ENCODE measurements at places on chromosomes 12 and 14.

DNA sequence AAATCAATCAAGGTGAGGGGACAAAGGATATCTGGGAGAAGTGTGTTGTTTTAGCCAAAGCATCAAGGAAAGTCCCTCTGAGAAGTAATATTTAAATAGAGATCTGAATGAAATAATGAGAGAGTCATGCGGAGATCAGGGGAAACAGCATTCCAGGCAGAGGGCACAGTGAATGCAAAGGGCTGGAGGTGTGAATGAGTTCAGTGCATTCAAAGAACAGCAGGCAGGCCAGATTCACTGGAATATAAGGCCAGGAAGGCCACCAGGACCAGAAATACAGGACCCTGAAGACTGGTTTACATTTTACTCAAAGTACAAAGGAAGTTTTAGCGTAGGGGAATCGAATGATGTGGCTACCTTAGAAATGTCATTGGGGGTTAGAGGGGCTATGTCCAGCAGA is 436.2 kb upstream of the TMEM132C start:
- DNase-seq: no peak

GRCh38 chr12:78739653-78740052 is 124.9 kb upstream of the SYT1 start:
- no peak for DNase-seq

- no peak for DNase-seq
Observed at GRCh38 chr14:36773558-36773957, 111.9 kb downstream of the PAX9 start.

DNA sequence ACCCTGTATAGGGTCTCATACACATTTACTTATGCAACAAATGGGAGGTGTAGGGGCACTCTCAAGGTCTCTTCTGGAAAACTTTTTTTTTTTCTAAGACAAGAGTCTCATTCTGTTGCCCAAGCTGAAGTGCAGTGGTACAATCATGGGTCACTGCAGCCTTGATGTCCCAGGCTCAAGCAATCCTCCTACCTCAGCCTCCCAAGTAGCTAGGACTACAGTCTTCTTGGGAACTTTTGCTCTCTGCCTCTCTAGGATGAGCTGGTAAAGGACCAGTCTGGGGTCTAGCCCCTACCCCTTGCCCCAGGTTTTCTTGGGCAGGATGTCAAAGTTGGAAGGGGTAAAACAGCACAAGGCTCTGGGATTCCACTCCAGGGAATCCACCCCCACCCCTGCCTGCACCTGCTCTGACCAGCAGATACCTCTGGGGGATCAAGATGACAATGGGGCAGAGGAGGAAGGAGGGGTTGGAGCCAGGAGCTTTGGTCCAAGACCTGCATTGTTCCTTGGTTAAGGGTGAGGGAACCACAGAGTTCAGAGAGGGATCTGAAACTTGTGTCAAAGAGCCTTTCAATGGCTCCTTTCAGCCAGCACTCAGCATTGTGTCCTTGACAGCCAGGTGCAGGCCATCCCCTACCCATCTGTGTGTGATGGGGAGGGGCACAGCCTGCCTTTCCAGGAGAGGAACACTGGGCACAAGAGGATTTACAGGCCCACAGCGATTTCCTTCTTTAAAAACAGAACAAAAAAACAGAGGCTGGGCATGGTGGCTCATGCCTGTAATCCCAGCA is 12.2 kb downstream of the CTDSP2 start:
- DNase-seq: no peak

DNA sequence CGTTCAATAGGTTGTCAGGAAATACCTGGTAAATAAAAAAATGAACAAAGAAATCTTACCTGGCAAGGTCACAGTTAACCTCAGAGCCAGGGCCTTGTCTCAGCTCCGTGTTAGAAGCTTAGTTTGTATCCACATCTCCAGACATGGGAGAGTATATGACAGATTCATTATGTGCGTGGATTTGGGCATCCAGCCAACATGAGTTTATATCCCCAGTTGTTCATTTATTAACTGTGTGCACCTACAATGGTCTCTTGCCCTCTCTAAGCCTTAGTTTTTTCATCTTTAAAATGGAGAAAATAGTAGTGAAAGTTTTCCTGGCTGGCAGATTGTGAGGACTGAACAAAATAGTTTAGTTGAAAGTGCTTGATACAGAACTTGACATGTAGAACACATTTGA is 437.8 kb downstream of the NPAS3 start:
- no peak for DNase-seq

DNA sequence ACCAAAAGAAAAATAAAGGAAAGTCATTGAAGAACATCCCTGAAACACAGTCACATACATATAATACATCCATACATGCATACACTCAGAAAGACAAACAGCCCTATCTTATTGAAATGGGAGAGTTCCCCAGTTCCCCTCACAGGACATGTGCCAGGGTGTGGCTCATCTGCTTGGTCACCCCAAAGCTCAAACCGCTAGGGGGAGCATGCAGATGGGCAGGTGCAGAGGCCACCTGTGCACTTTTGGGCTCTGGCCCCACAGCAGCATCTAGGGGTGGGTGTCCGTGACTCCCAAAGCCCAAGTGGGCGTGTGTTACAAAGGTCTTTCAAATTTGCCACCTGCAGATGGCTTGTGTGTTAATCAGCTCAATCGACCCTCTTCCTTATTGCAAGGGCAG is 75.2 kb downstream of the CMAS start:
- DNase-seq: no peak

DNA sequence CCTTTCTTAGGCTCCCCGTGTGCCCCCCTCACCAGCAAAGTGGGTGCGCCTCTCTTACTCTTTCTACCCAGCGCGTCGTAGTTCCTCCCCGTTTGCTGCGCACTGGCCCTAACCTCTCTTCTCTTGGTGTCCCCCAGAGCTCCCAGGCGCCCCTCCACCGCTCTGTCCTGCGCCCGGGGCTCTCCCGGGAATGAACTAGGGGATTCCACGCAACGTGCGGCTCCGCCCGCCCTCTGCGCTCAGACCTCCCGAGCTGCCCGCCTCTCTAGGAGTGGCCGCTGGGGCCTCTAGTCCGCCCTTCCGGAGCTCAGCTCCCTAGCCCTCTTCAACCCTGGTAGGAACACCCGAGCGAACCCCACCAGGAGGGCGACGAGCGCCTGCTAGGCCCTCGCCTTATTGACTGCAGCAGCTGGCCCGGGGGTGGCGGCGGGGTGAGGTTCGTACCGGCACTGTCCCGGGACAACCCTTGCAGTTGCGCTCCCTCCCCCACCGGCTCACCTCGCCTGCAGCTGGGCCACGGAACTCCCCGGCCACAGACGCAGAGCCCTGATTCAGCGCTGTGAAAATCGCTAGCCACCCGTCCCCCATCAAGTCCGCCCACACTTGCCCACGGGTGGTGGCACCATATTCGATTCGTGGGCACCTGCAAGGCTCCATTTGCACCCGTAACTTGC is 1.3 kb downstream of the TMEM233 start:
- DNase-seq: no peak

DNA sequence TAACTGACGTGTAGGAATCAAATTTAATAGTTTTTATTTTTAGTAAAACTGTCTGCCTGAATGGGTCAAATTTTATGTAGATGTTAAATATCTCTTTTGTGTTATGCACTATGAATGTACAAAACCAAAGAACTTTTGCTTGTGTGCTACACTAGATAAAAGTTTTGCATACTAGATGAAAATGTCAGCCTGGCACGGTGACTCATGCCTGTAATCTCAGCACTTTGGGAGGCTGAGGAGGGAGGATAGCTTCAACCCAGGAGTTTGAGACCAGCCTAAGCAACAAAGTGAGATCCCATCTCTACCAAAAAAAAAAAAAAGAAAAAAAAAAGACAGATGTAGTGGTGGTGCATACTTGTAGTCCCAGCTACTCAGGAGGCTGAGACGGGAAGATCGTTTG is 11.1 kb downstream of the AEBP2 start:
- DNase-seq: no peak

DNA sequence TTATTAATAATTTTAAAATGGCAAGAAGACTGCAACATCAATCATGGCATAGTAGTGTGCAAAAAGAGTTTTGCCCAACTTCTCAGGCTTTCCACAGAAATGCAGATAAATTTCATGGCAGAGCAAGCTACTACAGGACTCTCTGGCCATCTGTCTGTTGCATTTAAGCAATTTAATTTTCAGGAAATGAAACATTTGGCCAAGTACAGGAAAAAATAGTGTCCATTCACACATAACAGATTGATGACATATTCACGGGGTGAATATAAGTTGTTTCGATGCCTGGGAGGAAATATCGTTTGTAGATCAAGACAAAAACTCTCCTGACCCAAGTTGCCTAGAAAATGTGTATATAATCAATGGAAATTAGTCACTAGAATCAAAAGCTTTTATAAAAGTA is 324.0 kb downstream of the PRKD1 start:
- DNase-seq: no peak

- no peak for DNase-seq
Observed at GRCh38 chr14:59753512-59753911, 117.1 kb downstream of the RTN1 start.

DNA sequence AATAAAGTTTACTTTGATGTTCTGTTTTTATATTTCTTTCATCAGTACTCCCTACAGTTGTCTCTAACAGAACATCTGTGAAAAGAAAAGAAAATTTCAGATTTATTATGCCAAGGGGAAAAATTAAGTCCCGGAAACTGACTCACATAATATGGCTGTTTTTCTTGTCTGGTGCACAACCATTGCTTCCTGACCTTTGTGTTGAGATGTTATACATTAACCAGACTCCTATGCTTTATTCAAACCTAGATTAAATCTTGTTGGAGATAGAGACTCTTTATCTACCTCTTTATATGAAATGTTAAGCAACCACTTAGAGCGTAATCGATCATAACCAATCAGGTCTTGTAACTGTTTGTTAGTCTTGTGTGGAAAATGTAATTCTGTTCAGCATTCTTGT is 37.6 kb upstream of the BICD1 start:
- no peak for DNase-seq

DNA sequence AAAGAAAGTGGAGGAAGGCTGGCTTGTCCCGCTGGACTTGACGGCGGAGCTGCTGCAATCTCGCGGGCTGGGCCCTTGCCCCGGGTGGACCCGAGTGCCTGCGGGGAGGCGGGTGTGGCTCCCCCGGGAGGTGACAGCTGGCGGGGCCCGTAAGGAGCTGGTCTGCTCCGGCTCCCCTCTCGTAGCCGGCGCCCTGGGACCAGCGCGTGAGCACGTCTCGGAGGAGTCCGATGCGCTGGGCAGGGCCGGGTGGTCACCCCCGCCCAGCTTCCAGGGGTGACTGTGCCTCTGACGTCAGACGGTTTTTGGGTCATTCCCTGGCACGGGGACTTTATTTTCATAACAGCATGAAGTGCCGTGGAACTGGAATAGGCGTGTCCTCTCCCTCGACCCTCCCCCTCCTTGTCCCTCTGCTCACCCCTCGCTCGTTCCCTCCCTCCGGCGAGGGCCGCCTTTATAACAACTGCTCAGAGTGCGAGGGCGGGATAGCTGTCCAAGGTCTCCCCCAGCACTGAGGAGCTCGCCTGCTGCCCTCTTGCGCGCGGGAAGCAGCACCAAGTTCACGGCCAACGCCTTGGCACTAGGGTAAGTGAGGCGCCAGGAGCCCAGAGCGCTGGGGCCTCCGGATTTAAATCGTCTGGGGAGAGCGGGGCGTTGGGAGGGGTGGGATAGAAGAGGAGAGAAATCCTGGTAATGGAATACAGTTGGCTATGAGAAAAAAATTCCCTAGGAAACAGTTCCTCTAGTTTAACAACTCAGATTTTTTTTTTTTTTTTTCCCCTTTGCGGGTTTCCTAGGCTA is at the start of gene GPRC5A:
GPRC5A (plus strand) TSS at position 483 of the 801 bp plus-strand sequence. CDS start 16,688 bp downstream, outside the sequence.
- peak; percentile 66 for DNase-seq

GRCh38 chr14:56102941-56103340 is 15.3 kb upstream of the PELI2 start:
- no peak for DNase-seq

DNA sequence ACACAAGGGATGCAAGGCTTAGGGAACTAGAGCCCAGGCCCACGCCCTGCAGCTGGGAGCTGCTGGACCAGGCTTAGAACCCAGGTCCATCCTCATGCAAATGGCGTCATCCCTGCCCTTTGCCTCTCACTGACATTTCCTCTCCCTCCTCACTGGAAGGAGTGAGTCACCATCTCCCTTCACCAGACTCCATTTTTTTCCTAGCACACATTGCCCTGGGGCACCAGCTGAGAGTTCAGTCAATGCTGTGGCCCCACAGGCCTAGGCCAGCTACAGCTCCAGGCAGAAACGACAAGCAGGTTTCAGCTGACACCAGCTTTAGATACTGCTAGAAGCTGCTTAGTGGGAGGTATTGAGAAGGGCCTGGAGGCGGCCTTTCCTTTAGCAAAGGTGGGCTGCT is 98.9 kb downstream of the RIMBP2 start:
- no peak for DNase-seq

GRCh38 chr14:38257507-38257906 is 1.6 kb upstream of the CLEC14A start:
- DNase-seq: no peak

DNA sequence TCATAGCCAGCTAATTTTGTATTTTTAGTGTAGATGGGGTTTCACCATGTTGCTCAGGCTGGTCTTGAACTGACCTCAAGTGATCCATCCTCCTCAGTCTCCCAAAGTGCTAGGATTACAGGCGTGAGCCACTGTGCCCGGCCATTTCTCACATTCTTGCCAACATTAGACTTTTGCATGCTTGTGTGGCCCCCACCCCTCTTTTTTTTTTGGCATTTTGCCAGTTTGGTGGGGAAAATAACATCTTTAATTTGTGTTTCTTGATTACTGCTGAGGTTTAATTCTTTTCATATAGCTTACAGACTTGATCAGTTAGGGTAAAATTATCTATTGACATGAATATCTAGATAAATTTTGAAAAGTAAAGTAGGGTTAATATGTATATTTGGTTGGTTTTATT is 3.8 kb downstream of the CCT2 start:
- no peak for DNase-seq

GRCh38 chr14:77141214-77142004 is at the start of gene ZDHHC22:
Gene ZDHHC22, minus strand, starts transcription at chr14:77141791. Its CDS starts 2,053 bp downstream, at chr14:77139738.
- no peak for DNase-seq

GRCh38 chr14:103569408-103569807 is 6.6 kb downstream of the COA8 start:
- DNase-seq: no peak

- no peak for DNase-seq
Observed at GRCh38 chr12:132229926-132230325, 85.7 kb downstream of the NOC4L start.

DNA sequence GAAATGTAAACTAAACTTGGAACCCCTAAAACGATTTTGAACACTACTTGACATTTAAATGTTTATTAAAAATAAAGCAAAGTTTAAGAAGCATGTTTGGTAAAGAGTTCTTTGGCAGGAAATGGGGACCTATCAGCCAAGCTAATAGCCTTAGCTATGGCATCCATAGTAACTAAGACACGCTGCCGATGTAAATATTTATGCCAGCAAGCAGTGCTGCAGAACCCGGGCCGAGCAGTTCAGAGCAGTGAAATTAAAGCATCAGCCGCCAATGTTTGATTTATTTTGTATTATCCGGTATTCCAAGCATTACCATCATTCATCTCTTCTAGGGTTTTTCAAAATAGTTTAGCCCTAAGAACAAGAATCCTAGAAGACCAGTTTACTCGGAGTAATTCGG is 61.6 kb downstream of the PPP2R5C start:
- no peak for DNase-seq

- DNase-seq: no peak
Observed at GRCh38 chr14:25237845-25238244, 187.9 kb upstream of the STXBP6 start.

- no peak for DNase-seq
Observed at GRCh38 chr12:22935501-22935900, 310.5 kb downstream of the ETNK1 start.

- DNase-seq: no peak
Observed at GRCh38 chr14:92369097-92369496, 46.1 kb downstream of the SLC24A4 start.

GRCh38 chr12:41724216-41724615 is 420.5 kb downstream of the GXYLT1 start:
- no peak for DNase-seq

GRCh38 chr14:76498976-76499375 is 123.0 kb downstream of the ESRRB start:
- DNase-seq: no peak

All from left renal pelvis (tissue), 4 donors.